Foreskin keratinocyte (primary cell): ENCODE measurements at places on chromosomes 3 and 15. TPM values are rescaled to one million over a fixed set of nuclear protein-coding genes. Genes with fewer than 3 reads are reported as not detected.

DNA sequence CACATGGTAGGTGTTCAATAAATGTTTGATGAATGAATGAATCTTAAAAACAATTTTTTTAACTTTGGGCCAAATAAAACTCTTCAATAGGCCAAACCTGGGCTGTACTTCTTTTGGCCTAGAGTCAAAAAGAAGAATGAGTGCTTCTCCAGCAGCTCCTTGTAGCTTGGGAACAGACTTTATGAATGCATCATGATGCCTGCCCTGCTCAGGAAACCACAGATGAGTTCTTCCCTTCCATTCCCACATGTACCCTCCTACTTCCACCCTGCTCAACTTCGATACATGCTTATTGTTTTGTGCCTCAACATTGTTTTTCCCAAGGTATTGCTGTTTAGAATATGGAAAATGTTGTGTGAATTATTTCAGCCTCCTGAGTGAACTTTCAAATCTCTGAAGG lies 87.0 kb downstream of the FILIP1L start:
- no peak for DNase-seq

Gene PEX11A
- total RNA-seq: 4.2 and 5.5 TPM in 2 replicates

Gene EAF2
- total RNA-seq: 2.5 and 3.7 TPM in 2 replicates

GRCh38 chr3:124033360-124034015 lies 41.6 kb upstream of the ROPN1 start:
- no peak for DNase-seq

GRCh38 chr3:67241084-67241483 lies 243.0 kb downstream of the KBTBD8 start:
- DNase-seq: no peak
